ENCODE measurements at places on chromosomes 2 and 18. TPM values are rescaled to one million over a fixed set of nuclear protein-coding genes. Genes with fewer than 3 reads are reported as not detected.

MC4R gene
- total RNA-seq = not detected

EN1 gene
- not detected for total RNA-seq

AGXT gene
- not detected for total RNA-seq

DNA sequence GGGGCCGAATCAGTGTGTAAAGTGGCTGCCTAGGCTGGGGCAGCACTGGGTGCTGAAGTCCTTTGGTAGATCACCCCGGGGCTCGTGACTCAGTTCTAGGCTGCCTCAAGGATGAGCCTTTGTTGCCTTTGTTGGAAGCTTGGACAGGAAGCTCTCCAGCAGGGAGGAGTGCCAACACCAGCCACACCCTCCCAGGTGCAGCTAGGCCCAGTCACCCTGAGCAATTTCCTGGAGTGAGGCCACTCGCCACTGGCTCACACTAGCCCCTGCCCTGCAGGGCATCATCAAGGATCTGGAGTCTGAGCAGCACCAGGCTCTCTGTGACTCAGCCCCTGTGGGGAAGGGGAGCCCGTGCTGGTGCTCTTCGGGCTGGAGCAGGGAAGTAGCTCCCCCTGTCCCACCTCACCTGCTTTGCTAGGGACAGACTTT is 6.7 kb upstream of the SDC1 start:
- no peaks in the 10 kb centered on the region for H3K27me3 ChIP-seq
- H3K36me3 ChIP-seq = no peaks in the 10 kb centered on the region
- peak overlapping the region; percentile 69 for H3K27ac ChIP-seq
- no peak overlapping the region for H3K4me3 ChIP-seq
- peaks cover 22% of the 10 kb centered on the region for H3K4me1 ChIP-seq

GRCh38 chr2:236246711-236247246 is 17.4 kb downstream of the ASB18 start:
- no peaks in the 10 kb centered on the region for H3K4me1 ChIP-seq
- H3K27me3 ChIP-seq = no peaks in the 10 kb centered on the region
- H3K36me3 ChIP-seq = no peaks in the 10 kb centered on the region
- no peak overlapping the region for H3K27ac ChIP-seq
- no peak for DNase-seq

DNA sequence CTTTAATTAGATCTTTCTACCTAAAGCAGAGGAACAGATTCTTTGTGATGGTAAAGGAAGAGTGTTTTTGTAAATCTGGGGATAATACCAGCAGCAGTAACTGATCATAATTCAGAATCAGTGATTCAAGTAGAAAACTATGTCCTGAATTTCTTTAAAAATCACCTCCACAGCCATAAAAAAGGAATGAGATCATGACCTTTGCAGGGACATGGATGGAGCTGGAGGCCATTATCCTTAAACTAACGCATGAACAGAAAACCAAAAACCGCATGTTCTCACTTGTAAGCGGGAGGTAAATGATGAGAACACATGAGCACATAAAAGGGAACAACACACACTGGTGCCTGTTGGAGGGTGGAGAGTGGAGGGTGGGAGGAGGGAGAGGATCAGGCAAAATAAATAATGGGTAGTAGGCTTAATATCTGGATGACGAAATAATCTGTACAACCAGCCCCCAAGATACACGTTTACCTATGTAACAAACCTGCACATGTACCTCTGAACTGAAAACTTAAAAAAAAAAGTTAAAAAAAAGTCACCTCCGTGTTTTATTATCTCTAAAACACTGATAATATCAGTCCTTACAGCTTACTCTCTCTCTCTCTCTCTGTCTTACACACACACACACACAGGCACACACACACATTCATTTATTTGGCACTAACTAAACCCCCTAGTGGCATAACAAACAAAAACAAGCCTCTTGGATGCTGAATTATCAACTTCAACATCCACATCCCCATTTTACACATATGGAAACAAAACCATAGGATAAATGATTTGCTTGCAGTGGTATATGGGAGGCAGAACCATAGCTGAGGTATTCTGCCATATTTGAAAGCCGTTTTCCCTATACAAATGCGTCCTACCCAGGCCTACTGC is 1.4 kb downstream of the TM4SF20 start:
- no peaks in the 10 kb centered on the region for H3K4me1 ChIP-seq
- no peaks in the 10 kb centered on the region for H3K27me3 ChIP-seq
- DNase-seq = no peak
- no peak overlapping the region for H3K4me3 ChIP-seq

GRCh38 chr2:157395811-157396210 is 48.1 kb downstream of the CYTIP start:
- no peaks in the 10 kb centered on the region for H3K27me3 ChIP-seq
- no peak for DNase-seq
- no peak overlapping the region for H3K4me3 ChIP-seq

LIMS2 gene
- total RNA-seq = 13.6 TPM

GRCh38 chr2:222944552-222944951 is 83.7 kb downstream of the ACSL3 start:
- peaks cover 2% of the 10 kb centered on the region for H3K36me3 ChIP-seq
- H3K27me3 ChIP-seq = no peaks in the 10 kb centered on the region
- no peak overlapping the region for H3K27ac ChIP-seq
- H3K4me3 ChIP-seq = no peak overlapping the region
- DNase-seq = no peak

- no peaks in the 10 kb centered on the region for H3K36me3 ChIP-seq
- no peak for DNase-seq
- no peak overlapping the region for H3K27ac ChIP-seq
- no peak overlapping the region for H3K4me3 ChIP-seq
- H3K4me1 ChIP-seq = no peaks in the 10 kb centered on the region
- no peaks in the 10 kb centered on the region for H3K27me3 ChIP-seq
These were observed 131.2 kb downstream of the LYPD6B start for GRCh38 chr2:149169656-149170055.

GRCh38 chr2:232568161-232568560 is 17.7 kb downstream of the EIF4E2 start:
- H3K4me3 ChIP-seq = no peak overlapping the region
- DNase-seq = peak; percentile 74
- peaks cover 47% of the 10 kb centered on the region for H3K36me3 ChIP-seq
- H3K4me1 ChIP-seq = peaks cover under 1% of the 10 kb centered on the region
- no peak overlapping the region for H3K27ac ChIP-seq

DNA sequence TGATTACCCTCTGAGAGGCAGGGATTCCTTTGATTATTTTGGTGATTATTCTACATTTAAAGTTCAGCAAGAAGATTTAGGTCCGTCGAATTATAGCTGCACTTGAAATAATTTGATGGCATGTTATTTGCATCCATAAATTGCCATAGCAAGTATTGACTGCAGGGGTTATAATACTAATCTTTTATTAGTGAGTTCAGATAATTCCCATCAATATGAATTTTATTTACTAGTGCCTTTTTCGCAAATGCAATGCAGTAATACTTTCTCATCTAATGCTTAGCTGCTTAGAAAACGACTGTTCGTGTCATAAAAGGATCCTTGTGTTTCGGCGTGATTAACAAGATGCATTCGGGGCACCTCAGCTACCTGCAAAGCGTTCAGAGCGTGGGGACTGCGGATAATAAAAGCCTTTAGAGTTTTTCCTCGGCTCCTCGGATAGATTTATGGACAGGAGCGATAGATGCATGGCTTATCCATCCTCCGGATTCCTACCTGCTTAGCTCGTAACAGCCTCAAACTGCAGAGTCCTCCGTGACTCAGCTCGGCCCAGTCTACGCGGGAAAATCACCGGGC is 2.5 kb upstream of the GBX2 start:
- DNase-seq = no peak
- peaks cover 17% of the 10 kb centered on the region for H3K4me1 ChIP-seq
- H3K4me3 ChIP-seq = no peak overlapping the region
- H3K36me3 ChIP-seq = no peaks in the 10 kb centered on the region
- peaks cover 70% of the 10 kb centered on the region for H3K27me3 ChIP-seq
